Stimulated activated CD8-positive, alpha-beta memory T cell treated with anti-CD3 and anti-CD28 coated beads, Interleukin-4, amount 100 ng/mL, for 48 hours (primary cell): ENCODE measurements at places on chromosomes 11 and 22.

DNA sequence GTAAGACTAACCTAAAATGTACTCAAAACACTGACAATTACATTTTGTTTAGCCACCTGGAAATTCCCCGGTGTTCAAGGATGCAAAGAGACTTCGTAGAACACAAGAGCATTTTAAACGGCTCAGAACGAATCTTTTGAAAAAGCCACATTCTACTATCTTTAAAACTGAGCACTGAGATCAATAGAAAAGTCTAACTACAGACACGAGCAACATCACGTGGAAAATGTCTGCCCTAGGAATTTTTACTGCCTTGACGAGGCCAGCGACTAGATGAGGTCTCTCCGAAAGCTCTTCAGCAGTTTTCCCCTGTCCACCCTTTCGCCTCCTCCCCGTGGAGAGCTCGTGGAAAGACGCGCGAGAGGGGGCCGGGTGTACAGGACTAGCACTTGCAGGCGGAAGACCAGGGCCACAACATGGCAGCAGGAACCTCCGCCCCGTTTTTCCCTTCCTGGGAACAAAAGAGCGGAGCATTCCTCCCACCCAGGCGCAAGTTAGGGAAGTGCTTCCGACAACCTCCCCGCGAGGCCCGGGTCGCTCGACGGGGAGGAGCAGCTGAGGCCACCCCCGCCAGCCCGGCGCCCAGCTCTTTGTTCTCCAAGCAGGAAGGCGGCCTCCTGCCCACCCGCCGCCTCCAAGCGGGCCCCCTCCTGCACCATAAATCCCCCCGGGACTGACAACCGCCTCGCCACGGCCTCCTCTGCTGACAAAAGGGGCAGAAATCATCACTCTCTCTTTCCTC, 1.1 kb downstream of the EIF4G2 start:
- DNase-seq = peak; percentile 59

DNA sequence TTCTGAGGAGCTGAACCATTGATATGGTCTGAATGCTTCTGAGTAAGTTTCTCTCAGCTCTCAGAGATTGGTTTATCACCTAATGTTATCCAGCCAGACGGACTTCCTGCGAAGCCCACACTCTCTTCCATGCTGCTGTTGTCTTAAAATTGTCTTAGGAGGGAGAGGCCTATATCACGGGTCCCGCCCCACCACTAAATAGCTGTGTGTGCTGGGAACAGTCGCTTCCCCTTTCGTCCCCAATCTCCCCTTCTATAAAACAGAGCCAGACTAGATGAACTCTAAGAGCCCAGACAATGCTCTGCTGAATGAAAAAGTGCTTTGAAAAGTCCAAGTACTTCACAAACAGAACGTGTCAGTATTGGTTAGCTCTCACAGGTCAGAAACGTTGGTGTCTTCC, 81.4 kb upstream of the AKIP1 start:
- no peak for DNase-seq

GRCh38 chr22:42780070-42780540, 59.4 kb upstream of the A4GALT start:
- DNase-seq = peak; percentile 48

- peak; percentile 52 for DNase-seq
These were observed 36.3 kb downstream of the CD82 start for GRCh38 chr11:44601471-44602370.

DNA sequence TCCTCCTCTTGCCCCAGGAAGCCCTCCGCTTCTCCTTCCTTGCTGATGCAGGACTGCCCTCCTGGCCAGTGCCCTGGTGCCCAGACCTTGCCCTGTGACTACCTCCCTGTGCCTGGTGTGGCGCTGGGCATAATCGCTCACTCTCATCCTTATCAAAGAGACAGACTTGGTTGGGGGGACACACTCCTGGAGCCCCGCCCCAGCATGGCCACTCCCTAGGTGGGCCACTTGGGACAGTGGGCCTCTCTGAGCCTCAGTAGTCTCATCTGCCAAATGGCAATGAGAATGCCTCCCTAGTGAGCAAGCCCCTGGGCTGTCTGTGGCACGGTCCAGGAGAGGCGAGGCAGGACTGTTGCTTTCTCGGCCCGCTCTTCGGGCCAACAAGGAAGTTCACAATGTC, 72.7 kb upstream of the TSPAN18 start:
- DNase-seq = no peak

DNA sequence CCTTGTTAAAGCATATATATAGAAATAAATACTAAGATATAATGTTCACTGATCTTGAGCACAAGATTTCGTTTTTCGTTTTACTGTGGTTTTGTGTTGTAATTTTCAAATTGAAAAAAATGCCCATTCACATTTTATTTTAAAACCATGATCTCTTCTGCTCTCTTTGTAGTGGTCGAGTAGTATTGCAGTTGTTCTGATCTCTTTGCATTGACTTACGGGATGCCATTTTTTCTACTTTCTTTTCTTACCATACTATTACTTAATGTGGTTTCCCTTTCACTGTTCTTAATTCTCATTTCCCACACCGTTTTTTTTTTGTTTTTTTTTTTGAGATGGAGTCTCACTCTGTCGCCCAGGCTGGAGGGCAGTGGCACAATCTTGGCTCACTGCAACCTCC, 289.6 kb downstream of the DYNC2H1 start:
- no peak for DNase-seq

DNA sequence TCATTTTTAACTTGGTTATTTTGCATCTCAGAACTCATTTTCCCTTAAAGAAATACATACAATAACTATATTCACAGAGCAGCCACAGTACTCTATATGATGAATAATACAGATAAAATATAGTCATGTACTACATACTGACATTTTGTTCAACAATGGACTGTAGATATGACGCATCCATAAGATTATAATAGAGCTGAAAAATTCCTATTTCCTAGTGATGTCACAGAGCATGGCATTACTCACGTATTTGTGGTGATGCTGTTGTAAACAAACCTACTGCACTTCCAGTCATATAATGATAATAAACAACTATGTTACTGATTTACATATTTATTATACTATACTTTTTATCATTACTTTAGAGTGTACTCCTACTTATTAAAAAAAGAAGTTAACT, 38.7 kb downstream of the NARS2 start:
- DNase-seq = no peak

GRCh38 chr11:102666331-102666957, 39.1 kb downstream of the MMP27 start:
- DNase-seq = peak; percentile 27

DNA sequence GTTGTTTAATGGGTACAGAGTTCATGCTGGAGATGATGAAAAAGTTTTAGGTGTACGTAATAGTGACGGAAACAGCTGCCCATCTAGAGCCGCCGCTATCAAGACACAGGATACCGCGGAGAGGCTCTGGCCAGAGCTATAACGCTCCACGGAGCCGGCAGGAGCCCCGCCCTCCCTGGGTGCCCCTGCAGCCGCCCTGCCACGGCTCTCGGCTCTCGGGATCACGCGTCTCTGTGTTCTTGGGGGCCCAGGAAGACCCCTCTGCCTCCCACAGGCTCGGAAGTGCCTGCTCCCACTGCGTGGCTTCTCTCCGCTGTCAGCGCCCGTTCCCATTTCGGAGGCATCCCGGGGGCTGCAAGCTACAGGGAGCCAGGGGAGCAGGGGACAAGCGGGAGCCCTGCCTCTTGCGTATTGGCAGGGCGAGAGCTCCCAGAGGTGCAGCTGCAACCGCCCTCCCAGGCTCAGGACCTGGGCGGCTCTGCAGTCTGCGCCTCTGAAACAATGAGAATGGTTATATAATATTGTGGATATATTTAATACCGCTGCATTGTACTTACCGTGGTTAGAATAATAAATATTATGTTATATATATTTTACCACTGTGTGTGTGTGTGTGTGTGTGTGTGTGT, 13.7 kb downstream of the GLYATL2 start:
- no peak for DNase-seq

GRCh38 chr11:17406082-17406817, 17.8 kb upstream of the KCNJ11 start:
- DNase-seq = no peak

- DNase-seq = no peak
These were observed 130.1 kb downstream of the MN1 start for GRCh38 chr22:27671413-27671935.

DNA sequence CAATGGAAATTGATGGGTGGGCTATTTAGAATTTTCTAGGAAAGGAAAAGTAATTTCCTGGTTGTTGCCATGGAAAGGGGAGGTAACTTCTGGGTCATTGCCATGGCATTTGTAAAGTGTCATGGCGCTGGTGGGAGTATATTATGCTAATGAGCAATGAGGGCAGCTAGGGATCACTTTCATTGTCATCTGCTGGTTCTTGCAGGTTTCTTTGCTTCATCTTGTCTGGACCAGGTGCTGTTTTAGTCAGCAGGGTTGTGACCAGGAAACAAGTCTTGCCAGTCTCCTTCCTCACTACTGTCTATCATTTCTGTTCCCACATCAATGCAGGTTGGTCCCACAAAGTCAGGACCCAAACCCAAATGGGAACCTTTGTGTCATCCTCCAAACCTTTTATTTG, 237.6 kb upstream of the C11orf87 start:
- DNase-seq = no peak

GRCh38 chr11:23680488-23681230, 816.2 kb upstream of the LUZP2 start:
- DNase-seq = no peak

DNA sequence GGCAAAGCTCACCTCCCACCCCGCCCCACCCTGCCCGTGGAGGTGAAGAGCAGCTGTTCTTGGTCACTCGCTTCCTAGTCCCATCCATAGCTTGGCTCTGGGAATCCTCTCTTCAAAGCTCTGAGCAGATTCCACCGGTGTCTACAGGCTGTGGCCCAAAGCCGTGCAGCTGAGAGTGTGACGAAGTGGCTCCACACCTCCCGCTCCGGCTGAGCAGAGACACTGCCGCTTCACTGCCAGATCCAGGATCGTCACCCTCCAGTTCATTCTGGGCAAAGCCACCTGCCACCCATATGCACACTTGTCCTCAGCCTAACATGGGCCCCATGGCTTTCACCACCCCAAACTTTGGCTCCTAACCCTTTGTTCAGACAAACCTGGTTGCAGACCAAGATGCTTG, 532.9 kb upstream of the B3GAT1 start:
- DNase-seq = no peak

DNA sequence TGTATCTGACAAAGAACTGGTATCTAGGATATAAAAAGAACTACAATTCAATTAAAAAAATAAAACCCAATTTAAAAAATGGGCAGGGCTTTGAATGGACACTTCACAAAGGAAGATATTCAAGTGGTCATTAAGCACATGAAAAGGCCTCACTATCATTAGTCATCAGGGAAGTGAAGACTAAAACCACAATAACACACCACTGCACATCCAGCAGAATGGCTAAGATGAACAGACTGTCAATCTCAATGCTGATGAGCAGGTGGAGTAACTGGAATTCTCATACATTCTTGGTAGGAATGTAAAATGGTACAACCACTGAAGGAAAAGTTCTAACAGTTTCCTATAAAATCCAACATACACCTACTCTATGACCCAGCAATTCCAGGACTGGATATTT, 8.9 kb downstream of the HPS4 start:
- DNase-seq = no peak

DNA sequence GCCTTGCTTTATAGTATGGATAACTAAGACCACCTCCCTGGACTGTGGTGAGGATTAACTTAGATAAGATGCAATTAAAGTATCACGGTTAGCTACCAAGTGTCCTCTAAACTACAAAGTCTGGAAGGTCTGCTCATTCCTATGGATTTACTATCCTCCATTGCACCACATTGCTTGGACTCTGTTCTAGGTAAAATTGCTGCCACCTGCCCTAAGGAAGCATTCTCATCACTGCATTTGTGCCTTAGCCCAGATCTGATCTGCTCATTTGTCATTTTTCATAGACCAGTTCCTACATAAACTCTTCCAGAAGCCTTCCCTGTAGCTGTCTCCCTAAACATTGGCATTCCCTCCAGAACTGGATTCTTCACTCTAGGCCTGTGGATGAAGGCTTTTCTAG, 380.0 kb downstream of the INSC start:
- no peak for DNase-seq

- DNase-seq = no peak
These were observed 4.5 kb upstream of the TBX10 start for GRCh38 chr11:67644042-67644441.

GRCh38 chr22:27614006-27614649, 187.4 kb downstream of the MN1 start:
- no peak for DNase-seq

GRCh38 chr22:45180146-45180679, 16.5 kb downstream of the NUP50 start:
- no peak for DNase-seq

DNA sequence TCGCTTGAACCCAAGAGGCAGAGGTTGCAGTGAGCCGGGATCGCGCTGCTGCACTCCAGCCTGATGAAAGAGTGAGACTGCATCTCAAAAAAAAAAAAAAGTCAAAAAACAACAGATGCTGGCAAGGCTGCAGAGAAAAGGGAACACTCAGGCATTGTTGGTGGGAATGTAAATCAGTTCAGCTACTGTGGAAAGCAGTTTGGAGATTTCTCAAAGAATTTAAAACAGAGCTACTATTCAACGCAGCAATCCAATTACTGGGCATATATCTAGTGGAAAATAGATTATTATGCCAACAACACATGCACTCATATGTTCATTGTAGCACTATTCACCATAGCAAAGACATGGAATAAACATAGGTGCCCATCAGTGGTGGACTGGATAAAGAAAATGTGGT, 89.7 kb downstream of the EFCAB6 start:
- no peak for DNase-seq

GRCh38 chr22:31119026-31119717, 3.6 kb upstream of the INPP5J start:
- DNase-seq = no peak

DNA sequence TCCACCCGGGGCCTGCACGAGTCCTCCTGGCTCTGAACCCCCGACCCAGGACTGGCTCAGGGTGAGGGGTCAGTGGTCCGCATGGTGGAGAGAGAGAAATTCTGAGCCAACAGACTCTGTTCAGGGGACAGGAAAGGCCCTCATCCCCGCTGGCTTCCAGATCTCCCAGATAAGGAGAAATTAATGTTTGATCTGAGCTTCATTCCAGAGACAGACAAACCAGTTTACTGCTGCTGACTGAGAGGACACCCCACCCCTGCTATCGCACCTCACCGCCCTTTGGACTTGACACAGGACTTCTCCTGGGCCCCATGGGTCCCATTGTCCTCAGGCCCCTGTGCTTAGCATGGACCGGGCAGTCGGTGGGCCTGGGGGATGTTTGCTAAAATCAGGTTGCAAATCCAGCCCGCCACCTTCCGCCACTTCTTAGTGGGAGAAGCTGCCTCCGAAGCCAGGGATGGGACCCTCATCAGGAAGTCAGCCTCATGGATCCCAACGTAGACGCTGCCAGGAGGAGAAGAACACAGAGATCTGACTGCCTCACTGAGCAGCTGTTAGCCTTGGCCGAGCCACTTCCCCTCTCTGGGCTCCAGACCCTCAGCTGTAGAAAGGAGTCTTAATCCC, 11.2 kb upstream of the UPK3A start:
- DNase-seq = no peak

GRCh38 chr22:26888887-26889286, 231.5 kb downstream of the MIAT start:
- no peak for DNase-seq

DNA sequence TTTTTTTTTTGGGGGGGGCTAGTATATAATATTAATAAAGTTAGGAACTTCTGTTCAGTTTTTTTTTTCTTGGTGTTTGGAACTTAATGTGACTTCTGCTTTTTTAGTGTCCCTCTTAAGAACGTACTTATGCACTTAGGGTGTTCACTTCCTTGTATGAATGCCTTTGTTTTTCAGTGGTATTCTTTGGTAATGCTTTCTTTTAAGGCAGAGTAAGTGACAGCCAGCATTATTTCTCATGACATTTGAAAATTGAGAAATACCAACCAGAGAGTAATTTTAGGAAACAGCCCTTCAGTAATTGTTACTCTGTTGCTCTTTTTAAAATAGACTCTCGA, 2.4 kb downstream of the GRK3 start:
- no peak for DNase-seq

- DNase-seq = peak; percentile 80
These were observed 106.8 kb downstream of the ABTB2 start for GRCh38 chr11:34250732-34251588.
